ENCODE measurements at places on chromosomes 3 and 15.
A peak's percentile ranks its signal among the peaks of the same experiment; 100 is the strongest.

GRCh38 chr3:195438371-195438770, 4.4 kb downstream of the ACAP2 start:
- no peak for DNase-seq

- DNase-seq: no peak
These were observed 120.9 kb downstream of the ATP10A start for GRCh38 chr15:25742041-25742730.

DNA sequence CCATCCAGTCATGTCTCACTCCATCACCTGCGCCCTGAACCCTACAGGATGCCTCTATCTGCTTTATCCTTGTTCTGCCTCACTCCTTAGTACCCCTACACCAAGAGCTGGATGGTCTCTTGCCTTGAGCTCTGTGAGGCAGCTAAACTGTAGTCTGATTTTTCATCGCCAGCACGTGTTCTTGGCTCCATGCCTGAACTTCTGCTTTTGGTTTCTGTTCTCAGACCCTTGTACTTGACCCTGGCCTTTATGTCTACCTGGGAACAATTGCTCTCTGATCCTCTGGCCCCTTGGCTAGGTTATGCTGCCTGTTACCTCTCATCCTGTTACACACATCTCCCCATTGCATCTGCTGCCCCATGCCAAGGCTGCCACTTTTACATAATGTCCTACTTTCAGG, 318.0 kb upstream of the LMCD1 start:
- no peak for DNase-seq

DNA sequence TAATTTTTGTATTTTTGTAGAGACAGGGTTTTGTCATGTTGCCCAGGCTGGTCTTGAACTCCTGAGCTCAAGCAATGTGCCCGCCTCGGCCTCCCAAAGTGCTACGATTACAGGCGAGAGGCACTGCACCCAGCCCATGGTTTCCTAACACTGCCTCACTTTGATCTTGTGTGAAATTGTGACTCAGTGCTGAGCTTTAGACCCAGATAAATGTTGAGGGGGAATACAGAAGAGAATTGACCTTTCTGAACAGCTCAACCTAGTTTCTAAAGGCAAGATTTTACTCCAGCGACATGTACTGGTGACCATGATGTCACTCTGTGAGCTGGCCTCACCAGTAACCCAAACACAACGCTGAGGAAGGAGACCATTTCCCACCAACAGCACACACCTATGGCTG, 73.5 kb downstream of the ATP1B3 start:
- no peak for DNase-seq

GRCh38 chr15:36761132-36761847, 181.9 kb downstream of the CDIN1 start:
- DNase-seq: no peak

- DNase-seq: peak; percentile 64
These were observed at the start of gene TRMT10C for GRCh38 chr3:101561630-101562328. TSS of gene TRMT10C (plus strand) at chr3:101561868. CDS start at chr3:101564782, 2,914 bp downstream.

- no peak for DNase-seq
These were observed 42.0 kb downstream of the WWTR1 start for GRCh38 chr3:149615731-149616221.

DNA sequence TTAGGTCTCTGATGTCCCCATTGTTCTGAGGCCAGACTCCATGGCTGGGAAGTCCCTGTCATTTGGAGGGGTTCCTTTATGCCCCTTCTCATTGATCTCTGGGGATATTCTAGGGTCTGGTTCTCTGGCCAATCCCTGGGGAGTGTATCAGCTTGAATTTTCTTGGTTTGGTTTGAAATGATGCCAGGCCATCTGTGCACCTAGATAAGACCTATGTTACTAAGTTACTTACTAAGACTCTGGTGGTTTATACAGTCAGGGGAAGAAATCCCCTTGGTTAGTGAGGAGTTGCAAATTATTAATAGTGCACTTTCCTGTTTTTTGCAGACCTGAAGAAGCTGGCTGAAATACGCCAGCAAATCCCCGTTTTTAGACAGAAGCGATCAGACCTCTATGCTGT, 20.3 kb downstream of the NIT2 start:
- no peak for DNase-seq

GRCh38 chr15:78237146-78237545, 2.8 kb upstream of the ACSBG1 start:
- no peak for DNase-seq

DNA sequence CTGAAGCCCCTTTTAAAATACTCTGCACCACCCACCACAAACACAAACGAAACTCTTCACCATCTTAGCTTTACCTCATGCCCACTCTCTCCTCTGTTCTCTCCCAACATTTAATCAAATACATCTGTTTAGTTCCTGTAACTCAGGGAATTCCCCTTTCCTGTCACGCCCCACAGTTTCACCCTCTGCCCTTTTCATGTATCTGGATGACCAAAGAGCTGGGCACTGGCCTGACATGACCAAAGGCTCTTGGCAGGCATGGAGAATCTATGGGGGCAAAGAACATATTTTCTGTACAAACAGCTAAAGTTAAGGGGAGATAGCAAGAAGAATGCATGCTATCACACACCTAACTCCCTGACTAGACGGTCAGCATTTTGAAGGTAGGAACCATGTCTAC, 270.0 kb downstream of the TBL1XR1 start:
- no peak for DNase-seq

DNA sequence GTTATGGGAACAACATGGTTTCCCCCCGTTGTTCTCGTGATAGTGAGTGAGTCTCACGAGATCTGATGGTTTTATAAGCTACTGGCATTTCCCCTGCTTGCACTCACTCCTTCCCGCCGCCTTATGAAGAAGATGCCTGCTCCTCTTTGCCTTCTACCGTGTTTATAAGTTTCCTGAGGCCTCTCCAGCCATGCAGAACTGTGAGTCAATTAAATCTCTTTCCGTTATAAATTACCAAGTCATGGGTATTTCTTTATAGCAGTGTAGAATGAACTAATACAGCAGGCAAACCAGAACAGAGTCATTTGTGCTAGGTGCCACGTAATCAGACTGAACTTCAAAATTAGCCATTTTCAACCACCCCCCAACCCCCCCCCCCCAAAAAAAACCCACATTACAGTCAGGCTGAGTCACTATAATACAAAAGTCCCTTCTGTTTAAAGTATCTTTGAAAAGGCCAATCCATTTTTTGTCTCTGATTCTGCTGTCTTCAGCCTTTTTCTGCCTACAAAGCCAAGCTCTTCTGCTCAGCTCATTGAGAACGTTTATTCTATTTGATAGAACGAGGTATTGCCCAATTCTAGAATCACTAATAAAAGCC, 4.1 kb downstream of the OR4F6 start:
- no peak for DNase-seq

- DNase-seq: no peak
These were observed 47.2 kb downstream of the MEIS2 start for GRCh38 chr15:37053166-37053565.

GRCh38 chr15:57696146-57696545, 10.4 kb upstream of the POLR2M start:
- DNase-seq: no peak

GRCh38 chr15:58139276-58139988, 1.3 kb downstream of the AQP9 start:
- no peak for DNase-seq
